ENCODE measurements at places on chromosomes 6 and 20.

GRCh38 chr20:19626896-19627295, 131.2 kb upstream of the RIN2 start:
- H3K4me1 ChIP-seq = no peaks in the 10 kb centered on the region
- H3K4me3 ChIP-seq = no peak overlapping the region
- no peaks in the 10 kb centered on the region for H3K27me3 ChIP-seq
- no peaks in the 10 kb centered on the region for H3K36me3 ChIP-seq
- no peak overlapping the region for H3K27ac ChIP-seq

GRCh38 chr6:684831-685636, 7.9 kb downstream of the EXOC2 start:
- no peaks in the 10 kb centered on the region for H3K27me3 ChIP-seq
- no peak overlapping the region for H3K4me3 ChIP-seq
- DNase-seq = no peak
- H3K27ac ChIP-seq = no peak overlapping the region
- H3K36me3 ChIP-seq = no peaks in the 10 kb centered on the region
- H3K4me1 ChIP-seq = peaks cover 23% of the 10 kb centered on the region

DNA sequence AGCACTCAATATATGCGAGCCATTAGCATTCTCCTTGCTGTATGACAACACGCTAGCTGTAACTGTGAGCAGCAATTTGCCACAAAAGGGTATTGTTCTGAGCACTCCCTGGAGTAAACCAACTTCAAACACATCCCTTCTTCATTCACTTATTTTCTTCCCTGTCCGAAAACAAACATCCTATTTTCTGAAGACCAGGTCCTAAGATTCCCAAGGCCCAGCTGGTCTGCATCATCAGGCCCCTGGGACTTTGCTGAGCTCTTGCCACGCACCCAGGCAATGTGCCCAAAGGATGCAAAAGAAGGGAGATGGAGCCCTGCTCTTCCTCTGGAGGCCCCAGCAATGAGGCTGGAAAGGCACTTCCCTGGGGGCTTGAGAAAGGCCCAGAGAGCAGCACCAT, 118.1 kb downstream of the PREX1 start:
- no peak for DNase-seq
- H3K27ac ChIP-seq = no peak overlapping the region
- peaks cover 43% of the 10 kb centered on the region for H3K4me1 ChIP-seq
- H3K36me3 ChIP-seq = peaks cover 64% of the 10 kb centered on the region
- H3K4me3 ChIP-seq = no peak overlapping the region
- peaks cover 18% of the 10 kb centered on the region for H3K27me3 ChIP-seq

- DNase-seq = no peak
- H3K4me1 ChIP-seq = no peaks in the 10 kb centered on the region
- H3K36me3 ChIP-seq = no peaks in the 10 kb centered on the region
- H3K4me3 ChIP-seq = no peak overlapping the region
- H3K27me3 ChIP-seq = no peaks in the 10 kb centered on the region
These were observed 532.0 kb downstream of the BCKDHB start for GRCh38 chr6:80638213-80639055.

GRCh38 chr6:31037682-31038081, 27.4 kb downstream of the MUC22 start:
- H3K36me3 ChIP-seq = no peaks in the 10 kb centered on the region
- DNase-seq = no peak
- no peak overlapping the region for H3K4me3 ChIP-seq
- no peaks in the 10 kb centered on the region for H3K27me3 ChIP-seq
- no peak overlapping the region for H3K27ac ChIP-seq
- H3K4me1 ChIP-seq = peaks cover under 1% of the 10 kb centered on the region

GRCh38 chr6:8108031-8108660, 5.8 kb upstream of the EEF1E1 start:
- H3K27me3 ChIP-seq = peaks cover 5% of the 10 kb centered on the region
- H3K4me1 ChIP-seq = no peaks in the 10 kb centered on the region
- H3K4me3 ChIP-seq = no peak overlapping the region

GRCh38 chr6:136181512-136181833, 68.6 kb downstream of the MTFR2 start:
- no peaks in the 10 kb centered on the region for H3K27me3 ChIP-seq
- no peaks in the 10 kb centered on the region for H3K36me3 ChIP-seq
- no peak for DNase-seq
- no peaks in the 10 kb centered on the region for H3K4me1 ChIP-seq
- no peak overlapping the region for H3K27ac ChIP-seq

DNA sequence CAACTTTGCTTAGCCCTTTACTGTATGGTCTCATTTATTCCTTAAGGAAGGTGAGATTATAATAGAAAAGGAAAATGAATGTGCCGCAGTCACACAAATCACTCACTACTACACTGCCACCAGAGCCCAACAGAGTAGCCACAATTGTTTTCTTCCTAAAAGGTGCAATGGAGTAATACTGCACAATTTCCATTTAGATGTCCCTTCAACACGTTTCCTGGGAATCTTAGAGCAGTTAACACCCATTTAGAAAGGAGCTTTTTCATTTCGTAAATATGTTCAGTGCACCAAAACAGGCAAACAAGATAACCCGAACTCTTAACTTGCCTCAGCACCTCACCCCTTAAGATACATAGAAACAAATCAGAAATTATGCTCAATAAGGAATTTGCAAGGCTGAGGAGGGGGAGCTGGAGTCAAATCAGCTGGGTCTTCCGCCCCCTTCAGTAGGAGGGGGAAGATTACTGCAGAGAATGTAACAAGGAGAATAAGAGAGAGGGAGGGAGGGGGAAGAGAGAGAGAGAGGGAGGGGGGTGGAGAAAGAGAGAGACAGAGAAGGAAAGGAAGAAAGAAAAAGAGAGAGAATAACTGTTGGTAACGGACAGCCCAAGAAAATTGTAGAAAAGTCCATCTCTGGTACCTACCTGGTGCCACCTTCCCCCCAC, 155.5 kb downstream of the BCAS1 start:
- peaks cover 8% of the 10 kb centered on the region for H3K36me3 ChIP-seq
- H3K4me3 ChIP-seq = peak overlapping the region; percentile 95
- H3K4me1 ChIP-seq = peaks cover 29% of the 10 kb centered on the region
- no peaks in the 10 kb centered on the region for H3K27me3 ChIP-seq

- no peaks in the 10 kb centered on the region for H3K36me3 ChIP-seq
- H3K4me3 ChIP-seq = no peak overlapping the region
- peaks cover 2% of the 10 kb centered on the region for H3K4me1 ChIP-seq
- DNase-seq = no peak
These were observed 138.1 kb downstream of the SOBP start for GRCh38 chr6:107627969-107628368.

GRCh38 chr20:52410182-52410647, 218.6 kb upstream of the ZFP64 start:
- no peaks in the 10 kb centered on the region for H3K36me3 ChIP-seq
- no peak for DNase-seq
- H3K4me1 ChIP-seq = no peaks in the 10 kb centered on the region
- H3K27me3 ChIP-seq = peaks cover 2% of the 10 kb centered on the region
- no peak overlapping the region for H3K27ac ChIP-seq
- no peak overlapping the region for H3K4me3 ChIP-seq

DNA sequence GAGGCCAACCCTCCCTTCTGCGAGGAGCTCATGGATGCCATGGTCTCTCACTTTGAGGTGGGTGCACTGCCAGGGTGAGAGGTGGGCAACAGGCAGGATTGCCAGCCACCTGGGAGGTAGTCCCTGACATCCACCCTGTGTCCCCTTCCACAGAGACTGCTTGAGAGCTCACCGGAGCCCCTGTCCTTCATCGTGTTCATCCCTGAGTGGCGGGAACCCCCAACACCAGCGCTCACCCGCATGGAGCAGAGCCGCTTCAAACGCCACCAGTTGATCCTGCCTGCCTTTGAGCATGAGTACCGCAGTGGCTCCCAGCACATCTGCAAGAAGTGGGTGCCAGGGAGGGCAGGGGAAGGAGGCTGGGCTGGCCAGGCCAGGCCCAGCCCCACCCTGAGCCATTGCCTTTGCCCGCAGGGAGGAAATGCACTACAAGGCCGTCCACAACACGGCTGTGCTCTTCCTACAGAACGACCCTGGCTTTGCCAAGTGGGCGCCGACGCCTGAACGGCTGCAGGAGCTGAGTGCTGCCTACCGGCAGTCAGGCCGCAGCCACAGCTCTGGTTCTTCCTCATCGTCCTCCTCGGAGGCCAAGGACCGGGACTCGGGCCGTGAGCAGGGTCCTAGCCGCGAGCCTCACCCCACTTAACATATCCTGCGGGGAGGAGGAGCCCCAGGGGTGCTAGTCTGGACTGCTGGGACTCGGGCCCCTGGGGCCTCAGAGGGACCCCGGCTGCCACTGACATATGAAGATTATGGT, 12.8 kb downstream of the PCIF1 start:
- peaks cover 43% of the 10 kb centered on the region for H3K36me3 ChIP-seq
- no peak overlapping the region for H3K27ac ChIP-seq
- no peak for DNase-seq
- H3K4me3 ChIP-seq = no peak overlapping the region
- H3K4me1 ChIP-seq = no peaks in the 10 kb centered on the region

- peaks cover 20% of the 10 kb centered on the region for H3K4me1 ChIP-seq
- H3K4me3 ChIP-seq = no peak overlapping the region
- no peak for DNase-seq
- no peak overlapping the region for H3K27ac ChIP-seq
These were observed 598.3 kb downstream of the PKHD1 start for GRCh38 chr6:51489133-51489532.

GRCh38 chr6:110395221-110395620, 20.2 kb downstream of the DDO start:
- no peaks in the 10 kb centered on the region for H3K36me3 ChIP-seq
- H3K27me3 ChIP-seq = no peaks in the 10 kb centered on the region
- H3K4me1 ChIP-seq = peaks cover 8% of the 10 kb centered on the region
- no peak overlapping the region for H3K27ac ChIP-seq
- H3K4me3 ChIP-seq = no peak overlapping the region

DNA sequence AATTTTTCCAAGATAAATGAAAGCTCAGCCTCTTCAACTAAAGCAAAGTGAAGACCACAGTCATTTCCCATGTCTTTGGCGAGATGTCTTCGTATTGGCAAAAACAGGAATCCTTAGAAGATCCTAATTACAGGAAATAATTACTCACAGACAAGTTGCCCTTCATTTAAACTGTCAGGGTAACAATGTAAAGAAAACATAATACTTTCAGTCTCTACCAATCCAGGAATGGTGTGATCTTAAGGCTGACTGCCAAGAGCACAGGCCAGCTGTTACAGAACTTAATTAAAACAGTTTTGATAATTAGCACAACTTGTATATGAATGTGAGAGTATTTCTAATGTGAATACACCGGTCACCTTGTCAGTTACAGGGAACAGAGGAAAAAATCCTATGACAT, 292.2 kb downstream of the PACRG start:
- H3K36me3 ChIP-seq = no peaks in the 10 kb centered on the region
- no peak overlapping the region for H3K27ac ChIP-seq
- DNase-seq = no peak
- peaks cover 2% of the 10 kb centered on the region for H3K27me3 ChIP-seq
- H3K4me1 ChIP-seq = no peaks in the 10 kb centered on the region
- no peak overlapping the region for H3K4me3 ChIP-seq

DNA sequence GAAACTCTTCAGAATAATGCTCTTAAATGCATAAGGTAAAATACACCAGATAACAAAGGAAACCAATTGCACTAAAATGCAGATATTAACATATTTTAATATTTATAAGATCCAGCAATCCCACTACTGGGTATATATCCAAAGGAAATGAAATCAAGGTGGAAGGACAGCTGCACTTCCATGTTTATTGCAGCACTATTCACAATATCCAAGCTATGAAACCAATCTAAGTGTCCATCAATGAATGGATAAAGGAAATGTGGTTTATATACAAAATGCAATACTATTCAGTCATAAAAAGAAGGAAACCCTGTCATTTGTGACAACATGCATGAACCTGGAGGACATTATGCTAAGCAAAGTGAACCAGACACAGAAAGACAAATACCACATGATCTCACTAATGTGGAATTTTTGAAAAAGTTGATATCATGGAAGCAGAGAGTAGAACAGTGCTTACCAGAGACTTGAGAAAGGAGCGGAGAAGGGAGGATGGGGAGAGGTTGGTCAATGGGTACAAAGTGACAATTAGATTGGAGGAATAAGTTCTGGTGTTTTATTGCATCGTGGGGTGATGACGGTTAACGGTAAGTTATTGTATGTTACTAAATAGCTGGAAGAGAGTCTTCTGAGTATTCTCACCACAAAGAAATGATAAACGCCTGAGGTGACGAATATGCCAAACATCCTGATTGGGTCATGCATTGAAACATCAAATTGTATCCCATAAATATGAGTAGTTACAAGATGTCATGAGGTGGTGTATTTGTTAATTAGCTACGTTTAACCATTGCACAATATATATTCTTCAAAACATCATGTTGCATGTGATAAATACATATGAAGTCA, 37.9 kb upstream of the RNF24 start:
- H3K36me3 ChIP-seq = no peaks in the 10 kb centered on the region
- H3K4me1 ChIP-seq = no peaks in the 10 kb centered on the region
- no peak for DNase-seq
- no peak overlapping the region for H3K4me3 ChIP-seq
- H3K27ac ChIP-seq = no peak overlapping the region
- H3K27me3 ChIP-seq = no peaks in the 10 kb centered on the region

DNA sequence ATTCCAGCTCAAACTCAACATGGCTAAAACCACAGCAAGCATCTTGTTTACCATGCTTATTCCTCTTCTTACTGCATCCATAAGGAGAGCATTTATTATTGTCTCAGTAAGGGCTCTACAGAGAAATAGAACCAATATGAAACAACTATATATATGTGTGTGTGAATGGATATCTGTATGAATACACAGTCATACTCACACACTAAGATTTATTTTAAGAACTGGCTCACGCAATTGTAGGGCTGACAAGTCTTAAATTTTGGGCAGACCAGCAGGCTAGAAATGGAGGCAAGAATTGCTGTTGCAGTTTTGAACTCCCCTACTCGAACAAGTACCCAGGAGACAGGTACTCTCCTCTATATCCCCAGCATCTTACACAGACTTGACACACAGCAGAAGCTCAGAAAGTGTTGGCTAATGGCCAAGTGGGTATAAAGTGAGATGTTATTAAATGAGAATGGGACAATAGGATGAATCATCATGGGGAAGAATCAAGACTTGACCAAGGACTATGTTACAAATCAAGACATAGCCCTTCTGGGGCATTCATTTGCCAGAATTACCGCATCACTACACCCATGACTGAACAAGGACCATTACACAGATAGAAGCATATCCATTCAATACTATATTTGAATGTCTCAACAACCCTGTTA, 13.0 kb downstream of the ZHX3 start:
- H3K4me1 ChIP-seq = peaks cover 14% of the 10 kb centered on the region
- H3K27ac ChIP-seq = no peak overlapping the region
- H3K4me3 ChIP-seq = no peak overlapping the region
- no peaks in the 10 kb centered on the region for H3K27me3 ChIP-seq

- H3K27ac ChIP-seq = no peak overlapping the region
- no peak for DNase-seq
- H3K27me3 ChIP-seq = peaks cover under 1% of the 10 kb centered on the region
- no peaks in the 10 kb centered on the region for H3K4me1 ChIP-seq
These were observed 146.6 kb upstream of the POU3F2 start for GRCh38 chr6:98687752-98688151.

- H3K27me3 ChIP-seq = peaks cover 2% of the 10 kb centered on the region
- peak overlapping the region; percentile 61 for H3K4me3 ChIP-seq
- no peaks in the 10 kb centered on the region for H3K4me1 ChIP-seq
- peaks cover 15% of the 10 kb centered on the region for H3K36me3 ChIP-seq
- H3K27ac ChIP-seq = no peak overlapping the region
- no peak for DNase-seq
These were observed 52.3 kb downstream of the HUS1B start for GRCh38 chr6:604579-604978.

- H3K4me3 ChIP-seq = no peak overlapping the region
- H3K27me3 ChIP-seq = no peaks in the 10 kb centered on the region
- no peaks in the 10 kb centered on the region for H3K4me1 ChIP-seq
- no peak for DNase-seq
These were observed 21.6 kb upstream of the LRRC1 start for GRCh38 chr6:53773044-53773696.

- H3K4me1 ChIP-seq = peaks cover 3% of the 10 kb centered on the region
- no peak for DNase-seq
- no peaks in the 10 kb centered on the region for H3K36me3 ChIP-seq
- no peaks in the 10 kb centered on the region for H3K27me3 ChIP-seq
- H3K4me3 ChIP-seq = no peak overlapping the region
- H3K27ac ChIP-seq = no peak overlapping the region
These were observed 150.0 kb downstream of the CDC5L start for GRCh38 chr6:44537306-44538049.
